Jurkat, Clone E6-1 (cell line): ENCODE measurements at places on chromosomes 12 and 14.

GRCh38 chr12:39102474-39103209 is 197.3 kb upstream of the CPNE8 start:
- no peak for DNase-seq

- no peak for DNase-seq
Measured at GRCh38 chr12:62268956-62269355, 8.8 kb downstream of the USP15 start.

DNA sequence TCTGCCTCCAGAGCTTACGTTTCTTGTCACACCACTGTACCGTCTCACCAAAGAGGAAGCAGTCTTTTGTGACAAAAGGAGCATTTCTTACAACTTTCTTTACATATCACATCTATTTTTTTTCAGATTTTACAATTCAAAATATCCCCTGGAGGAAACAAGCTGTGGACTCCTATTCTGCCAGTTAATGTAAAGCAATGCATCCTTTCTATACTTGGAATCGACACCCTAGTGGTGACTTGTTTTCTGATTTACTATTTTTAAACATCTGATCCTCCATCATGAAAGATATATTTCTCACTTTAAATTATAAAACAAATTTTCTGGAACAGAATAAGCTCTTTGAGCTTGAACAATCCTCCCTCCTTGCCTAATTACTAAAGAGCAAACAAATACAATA is 34.8 kb downstream of the AICDA start:
- DNase-seq = no peak

GRCh38 chr12:3365463-3366411 is 125.3 kb upstream of the PRMT8 start:
- DNase-seq = no peak

DNA sequence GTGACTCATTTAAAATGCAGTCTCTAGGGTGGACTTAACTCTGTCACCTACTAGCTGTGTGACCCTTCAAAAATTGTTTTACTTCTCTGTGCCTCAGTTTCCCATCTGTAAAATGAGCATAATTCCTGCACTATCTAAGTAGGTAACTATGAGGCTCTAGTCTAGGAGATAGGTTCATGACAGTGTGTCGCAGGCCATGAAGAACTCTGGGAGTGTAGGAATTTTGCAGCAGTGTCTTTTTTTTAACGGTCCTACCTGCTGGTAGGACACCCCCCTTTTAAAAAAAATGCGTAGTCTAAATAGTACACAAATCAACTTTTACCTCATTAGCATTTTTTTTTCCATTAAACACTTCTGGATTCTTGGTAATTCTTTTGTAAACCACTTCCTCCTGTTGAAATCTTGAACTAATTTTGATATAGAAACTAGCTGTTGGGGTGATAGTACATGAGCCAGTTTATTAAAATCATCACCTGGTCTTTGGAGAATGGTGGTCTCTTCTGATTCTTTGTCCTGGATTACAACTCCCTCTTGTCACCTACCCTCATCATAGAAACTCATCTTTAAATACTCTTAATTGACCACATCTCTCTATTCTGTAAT is 86.0 kb upstream of the SLC38A2 start:
- peak; percentile 20 for DNase-seq

DNA sequence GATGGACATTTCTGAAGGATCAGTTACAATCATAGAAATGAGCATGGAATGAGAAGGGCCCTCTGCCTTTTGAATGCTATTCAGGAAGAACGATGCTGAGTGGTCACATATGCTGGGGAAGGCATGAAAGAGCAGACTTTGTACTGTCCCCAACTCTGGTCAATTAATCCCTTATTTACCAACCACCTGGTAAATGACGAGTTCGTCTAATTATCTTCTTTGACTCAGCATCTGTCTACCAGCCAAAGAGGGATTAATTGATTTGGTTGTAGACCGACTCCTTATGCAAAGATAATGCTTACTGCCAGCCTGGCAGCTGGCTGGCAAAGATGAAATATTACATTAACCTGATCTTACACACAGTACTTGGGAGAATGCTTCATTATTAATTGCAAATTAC is 152.2 kb downstream of the CHST11 start:
- no peak for DNase-seq

DNA sequence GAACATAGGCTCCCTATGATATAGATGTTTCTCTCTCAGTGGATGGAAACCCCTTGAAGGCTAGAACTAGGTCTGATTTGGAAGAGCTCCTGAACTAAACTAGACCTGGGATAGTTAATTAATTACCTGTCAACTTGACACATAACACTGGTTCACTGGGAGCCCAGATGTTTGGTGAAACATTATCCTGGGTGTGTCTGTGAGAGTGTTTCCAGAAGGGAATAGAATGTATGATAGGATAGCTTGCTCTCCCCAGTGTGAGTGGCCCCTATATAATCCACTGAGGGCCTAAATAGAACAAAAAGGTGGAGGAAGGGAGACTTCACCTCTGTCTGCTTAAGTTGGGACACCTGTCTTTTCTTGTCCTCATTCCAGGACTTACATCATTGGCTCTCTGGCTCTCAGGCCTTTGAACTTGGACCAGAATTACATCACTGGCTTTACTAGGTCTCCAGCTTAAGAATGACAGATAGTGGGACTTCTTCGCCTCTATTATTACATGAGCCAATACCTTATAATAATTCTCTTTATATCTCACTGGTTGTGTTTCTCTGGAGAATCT is 194.1 kb downstream of the KTN1 start:
- DNase-seq = no peak

GRCh38 chr12:56510786-56511185 is 10.8 kb upstream of the RBMS2 start:
- no peak for DNase-seq

DNA sequence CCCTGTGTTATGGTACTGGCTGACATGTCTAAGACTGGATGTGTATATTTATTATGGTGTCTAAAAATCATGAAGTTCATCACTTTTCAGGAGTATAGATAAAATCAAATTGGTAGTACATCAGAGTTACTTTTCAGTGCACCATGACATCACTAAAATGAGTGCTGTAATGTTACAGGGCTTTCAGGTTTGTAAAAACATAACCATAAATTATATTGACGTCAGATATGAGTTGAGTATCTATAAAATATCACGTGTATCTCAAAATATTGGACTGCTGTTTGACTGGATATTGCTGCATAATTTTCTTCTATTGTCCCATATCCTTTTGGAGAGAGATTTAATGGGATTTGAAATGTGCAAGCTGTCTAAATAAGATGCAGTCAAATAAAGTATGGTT is 22.0 kb downstream of the NAA30 start:
- no peak for DNase-seq

DNA sequence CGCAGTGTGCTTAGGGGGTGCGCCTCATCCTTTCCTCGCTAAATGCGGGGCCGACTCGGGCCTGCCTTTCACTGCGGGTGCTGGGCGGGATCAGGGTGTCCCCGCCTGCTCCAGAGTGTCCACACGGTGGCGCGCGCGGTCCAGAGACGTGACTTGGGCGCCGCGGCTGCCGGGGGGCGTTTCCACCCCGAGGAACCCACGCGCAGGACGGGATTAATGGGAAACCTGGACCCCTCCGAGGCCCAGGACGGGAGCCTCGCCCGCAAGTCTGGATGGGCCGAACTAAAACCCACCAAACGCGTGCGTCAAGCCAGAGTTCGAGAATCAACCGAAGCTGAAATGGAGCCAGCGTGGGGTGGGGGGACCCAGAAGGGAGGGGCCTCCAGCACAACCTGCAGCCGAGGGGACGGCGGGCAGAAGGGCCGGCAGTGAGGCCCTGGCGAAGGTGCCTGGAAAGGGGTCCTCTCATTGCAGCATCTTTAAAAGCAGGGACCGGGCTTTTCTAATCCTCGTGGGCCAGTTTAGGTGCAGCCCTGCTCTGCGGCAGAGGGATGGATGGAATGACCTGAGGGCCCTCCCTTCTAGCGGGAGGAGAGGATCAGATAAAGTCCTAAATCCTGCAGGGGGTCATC is 93.3 kb downstream of the NINJ2 start:
- peak; percentile 57 for DNase-seq

DNA sequence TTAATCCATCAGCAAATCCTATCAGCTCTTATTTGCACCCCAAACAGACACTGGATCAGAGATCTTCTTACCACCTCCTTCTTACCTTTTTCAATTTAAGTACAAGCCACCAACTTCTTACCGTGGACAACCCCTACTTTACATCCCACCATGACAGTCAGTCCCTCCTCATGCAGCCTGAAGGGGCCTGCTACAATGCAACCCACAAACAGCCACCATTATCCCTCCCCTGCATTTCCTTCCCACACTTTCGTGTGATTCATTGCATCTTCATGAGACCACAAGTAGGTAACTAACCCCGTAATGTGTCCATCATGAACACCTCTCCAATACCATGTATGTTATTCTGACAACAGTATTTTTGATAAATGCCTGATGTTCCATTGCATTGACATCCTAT is 108.6 kb downstream of the BCL11B start:
- no peak for DNase-seq

DNA sequence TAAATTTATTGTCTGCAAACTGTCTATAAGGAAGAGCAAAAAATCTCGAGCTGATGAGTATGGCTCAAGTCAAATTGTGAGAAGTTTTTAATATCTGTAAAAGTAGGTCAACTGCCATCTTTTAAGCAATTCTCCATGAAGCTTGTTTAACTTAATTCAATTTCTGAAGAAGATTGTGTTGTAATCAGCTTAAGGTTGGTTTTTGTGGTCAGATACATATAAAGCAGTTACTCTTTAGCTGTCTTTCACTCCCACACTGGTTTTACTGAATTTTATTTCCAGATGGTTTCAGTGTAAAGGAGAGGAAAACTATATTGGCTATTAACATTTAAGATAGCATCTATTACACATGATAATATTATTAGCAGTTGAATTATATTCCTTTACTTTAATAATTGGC is 1165.1 kb downstream of the SLC16A7 start:
- DNase-seq = peak; percentile 53

- DNase-seq = no peak
Measured at GRCh38 chr12:65432114-65432513, 153.6 kb downstream of the MSRB3 start.

DNA sequence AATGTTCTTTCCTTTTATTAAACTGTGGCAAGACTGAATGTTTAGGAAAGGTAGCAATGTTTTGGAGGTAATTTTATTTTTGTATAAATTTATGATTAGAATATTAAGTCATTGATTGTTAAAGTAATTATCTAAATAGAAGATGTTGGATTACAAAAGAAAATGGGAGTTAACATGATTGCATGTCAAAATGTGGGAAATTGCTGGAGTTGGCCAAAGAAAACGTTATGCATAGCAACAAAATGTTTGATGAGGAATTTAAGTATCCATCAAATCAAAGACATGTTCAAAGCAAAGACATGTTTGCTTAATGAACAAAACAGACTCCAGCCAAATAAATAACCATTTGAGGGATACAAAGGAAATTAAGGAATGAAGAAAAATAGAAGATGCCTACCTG is 3.2 kb upstream of the MLH3 start:
- no peak for DNase-seq

GRCh38 chr14:36516719-36517241 is 3.3 kb downstream of the NKX2-1 start:
- no peak for DNase-seq

DNA sequence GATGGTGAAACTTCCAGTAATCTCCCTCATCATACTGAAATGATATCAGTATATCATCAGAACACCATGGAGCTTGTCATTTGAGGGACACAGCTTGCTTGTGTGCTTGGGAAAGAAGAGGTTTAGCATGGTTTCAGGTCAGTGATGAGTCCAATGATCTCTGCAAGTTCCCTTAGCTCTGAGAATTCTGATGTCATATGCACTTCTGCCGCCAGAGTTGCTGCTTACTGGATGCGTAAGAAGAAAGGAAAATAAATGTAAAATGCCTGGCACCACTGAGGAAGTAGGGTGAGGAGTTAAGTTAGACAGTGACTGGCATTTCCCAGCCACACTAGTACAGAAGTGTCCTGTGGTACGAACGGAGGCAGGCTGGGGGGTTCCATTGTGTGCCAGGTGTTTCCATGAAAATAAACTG is 22.6 kb downstream of the PRKCH start:
- DNase-seq = no peak

GRCh38 chr12:109566424-109566823 is 6.9 kb downstream of the MMAB start:
- no peak for DNase-seq

DNA sequence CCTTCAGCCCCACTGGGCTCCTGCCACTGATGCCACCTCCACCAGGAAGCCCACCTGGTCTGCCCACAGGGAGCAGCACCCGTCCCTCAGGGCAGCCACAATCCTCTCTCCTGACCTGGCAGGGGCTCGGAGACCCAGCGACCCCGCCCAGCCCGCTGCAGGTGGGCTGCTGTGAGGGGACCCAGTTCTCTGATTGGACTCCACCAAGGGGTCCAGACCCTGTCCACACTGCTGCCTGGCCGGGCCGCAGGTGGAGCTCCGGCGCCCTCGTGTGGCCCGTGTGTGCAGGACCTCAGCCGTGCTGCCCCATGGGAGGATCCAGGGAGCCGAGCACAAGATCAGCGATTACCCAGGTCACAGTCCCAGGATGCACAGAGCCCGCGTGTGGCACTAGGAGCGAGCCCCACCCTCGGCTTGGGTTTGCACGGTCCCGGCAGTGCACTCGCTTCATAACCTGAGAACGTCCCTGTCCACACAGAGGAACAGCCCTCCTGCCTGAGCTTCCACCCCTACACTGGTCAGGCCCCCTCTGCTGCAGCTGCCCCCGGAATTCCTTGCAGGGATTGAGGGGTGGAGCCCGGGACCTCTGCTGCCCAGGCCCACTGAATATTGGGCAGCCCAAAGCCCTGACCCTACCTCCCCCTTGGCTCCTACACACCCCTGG is 35.4 kb upstream of the TMEM179 start:
- DNase-seq = no peak

DNA sequence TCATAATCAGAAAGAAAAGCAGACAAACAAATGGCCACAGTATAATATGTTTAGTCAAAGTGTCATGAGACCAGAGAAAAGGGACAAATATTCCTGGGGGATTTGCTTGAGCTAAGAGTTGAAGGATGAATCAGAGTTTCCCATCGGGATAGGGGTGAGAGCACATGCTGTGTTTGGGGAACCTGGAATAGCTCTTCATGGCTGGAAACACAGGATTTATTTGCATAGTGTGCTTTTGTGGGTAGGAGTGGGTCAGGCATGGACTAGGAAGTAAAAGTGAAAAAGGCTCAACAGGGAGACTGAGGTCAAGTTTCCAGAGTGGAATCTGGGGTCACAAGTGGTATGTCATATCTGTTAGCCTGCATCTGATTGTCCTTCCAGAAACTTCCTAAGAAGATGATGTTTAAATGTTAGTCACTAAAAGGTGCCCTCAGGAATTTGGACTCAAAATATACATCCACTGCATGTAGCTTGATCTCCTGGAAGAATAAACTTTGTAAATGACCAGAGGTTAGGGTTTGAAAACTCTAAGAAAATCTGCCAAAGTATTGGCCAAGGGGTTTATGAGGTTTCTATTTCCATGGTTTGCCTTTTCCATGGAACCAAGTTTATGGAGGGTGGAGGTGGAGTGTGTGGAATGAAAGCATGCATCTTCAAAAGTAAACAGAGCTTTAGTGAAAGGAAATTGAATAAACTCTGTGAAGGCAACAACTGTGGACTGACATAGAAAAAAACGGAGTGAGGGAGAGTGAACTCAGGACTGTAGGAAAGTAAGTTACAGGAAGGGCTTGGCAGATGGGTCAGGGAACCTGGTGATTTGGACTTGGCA is 344.6 kb downstream of the C12orf75 start:
- DNase-seq = no peak
